ENCODE measurements at places on chromosomes 3 and 15. TPM values are rescaled to one million over a fixed set of nuclear protein-coding genes. Genes with fewer than 3 reads are reported as not detected.

GRCh38 chr15:96334017-96334704 is 3.7 kb downstream of the NR2F2 start:
- no peak for DNase-seq

- no peak for DNase-seq
Observed at GRCh38 chr15:27796405-27797320, 302.5 kb downstream of the OCA2 start.

GRCh38 chr15:49063402-49064280 is 17.4 kb upstream of the SECISBP2L start:
- no peak for DNase-seq

DNA sequence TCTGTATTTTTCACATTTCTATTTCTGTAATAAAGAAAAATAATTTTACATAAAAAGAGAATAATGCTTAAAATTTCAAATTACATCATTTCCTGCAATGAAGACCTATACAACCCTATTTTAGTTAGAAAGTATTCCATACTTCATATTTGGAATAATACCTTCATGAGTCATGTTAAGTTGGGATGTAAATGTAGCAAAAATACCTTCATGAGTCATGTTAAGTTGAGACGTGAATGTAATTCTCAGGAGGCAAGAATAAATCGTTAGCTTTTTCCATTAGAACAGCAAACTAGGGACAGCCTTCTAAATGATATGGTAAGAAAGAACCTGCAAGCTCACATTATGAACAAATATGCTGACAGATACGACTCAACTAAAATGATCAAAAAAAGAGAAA is 91.9 kb downstream of the NAALADL2 start:
- DNase-seq = no peak

Gene RBPMS2
- 1.8 TPM for total RNA-seq

Gene PRTG
- 1.2 TPM for total RNA-seq

Gene SAMMSON
- 0.39 TPM for total RNA-seq

Gene ARGFX
- not detected for total RNA-seq

DNA sequence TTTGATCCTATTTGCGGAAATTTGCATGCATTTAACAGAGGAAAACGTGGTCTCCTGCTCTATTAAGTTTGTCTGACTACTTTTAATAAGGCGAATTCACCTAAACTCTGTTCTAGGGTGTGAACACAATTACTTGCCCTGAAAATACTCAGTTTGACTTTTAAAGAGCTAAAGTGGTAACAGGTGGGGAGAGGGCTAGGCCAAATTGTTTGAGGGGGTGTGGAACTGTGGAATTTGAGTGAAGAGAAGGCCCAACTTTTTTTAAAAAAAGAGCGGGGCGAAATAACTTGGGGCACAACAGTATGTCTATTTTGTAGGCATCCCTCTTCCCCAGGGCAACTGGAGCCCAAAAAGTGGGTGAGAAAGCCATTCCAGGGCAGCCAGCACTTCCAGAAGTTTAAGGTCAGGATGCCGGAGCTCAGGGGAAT is 580 bp upstream of the FXR1 start:
- DNase-seq = no peak

- DNase-seq = no peak
Observed at GRCh38 chr3:124770336-124771082, 40.3 kb downstream of the UMPS start.

DNA sequence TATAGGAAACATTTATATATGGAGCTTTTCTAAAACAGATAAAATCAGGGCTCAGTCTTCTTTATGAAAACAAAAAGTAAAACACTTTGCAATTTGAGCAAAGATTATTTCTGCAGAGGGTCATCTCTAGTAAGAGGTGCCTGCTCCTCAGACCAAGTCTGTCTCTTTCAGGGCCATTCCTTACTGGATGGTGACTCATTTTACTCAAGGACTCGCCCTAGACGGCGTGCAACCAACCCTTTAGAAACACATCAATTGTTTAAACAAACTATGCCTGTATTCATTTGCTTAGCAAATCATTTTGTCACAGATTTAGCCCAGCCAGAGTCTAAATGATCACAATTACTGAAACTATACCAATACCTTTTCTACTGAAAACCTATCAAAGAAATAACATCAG is 242.8 kb upstream of the ICE2 start:
- DNase-seq = no peak

GRCh38 chr15:31325595-31326155 is 960 bp upstream of the KLF13 start:
- DNase-seq = no peak

DNA sequence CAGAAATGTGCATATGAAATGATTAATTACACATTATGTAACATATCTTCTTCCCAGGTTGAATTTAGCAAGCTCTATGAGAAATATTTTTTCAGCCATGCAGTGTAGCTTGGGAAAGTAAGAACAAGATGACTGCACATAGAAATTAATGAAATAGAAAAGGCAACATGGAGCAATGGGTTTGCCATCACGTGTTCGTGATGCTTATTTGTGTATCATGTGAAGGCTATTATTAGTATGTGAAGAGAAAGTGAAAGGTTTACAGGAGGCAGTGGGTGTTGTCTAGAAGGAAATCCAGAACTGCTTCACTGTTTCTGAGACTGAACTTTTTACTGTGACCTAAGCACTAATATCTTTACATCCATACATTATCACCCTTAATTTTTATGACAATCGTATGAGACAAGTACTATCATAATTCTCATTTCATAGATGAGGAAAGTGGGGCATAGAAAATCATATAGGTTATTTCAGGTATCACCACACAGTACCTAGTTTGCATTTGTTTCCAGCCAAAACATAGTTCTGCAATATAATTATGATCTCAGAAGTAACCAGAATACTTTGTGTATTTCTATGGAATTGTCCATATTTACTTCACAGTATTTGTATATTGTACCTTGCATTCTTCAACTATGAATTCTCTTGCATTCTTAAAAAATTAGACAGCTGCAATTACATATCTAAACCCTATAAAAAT is 14.9 kb downstream of the SERPINI1 start:
- no peak for DNase-seq

DNA sequence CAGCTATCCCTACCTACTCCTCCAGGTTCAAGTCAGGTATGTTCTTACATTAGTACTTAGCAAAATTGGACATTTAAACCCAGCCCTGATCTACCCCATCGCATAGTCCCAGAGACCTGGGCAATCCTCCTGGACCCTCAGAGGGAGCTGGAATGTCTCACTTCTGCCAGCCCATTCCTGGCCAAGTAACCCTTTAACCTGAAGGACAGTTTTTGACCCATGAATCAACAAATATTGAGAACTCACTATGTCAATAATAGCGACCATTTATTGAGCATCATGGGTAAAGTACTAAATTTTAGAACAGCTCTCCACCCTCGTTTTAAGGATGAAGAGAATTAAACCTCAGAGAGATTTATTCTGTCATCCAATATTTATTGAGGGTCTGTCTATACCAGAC is 70.4 kb downstream of the RBPMS2 start:
- no peak for DNase-seq

GRCh38 chr3:192917028-192917403 is 640 bp downstream of the MB21D2 start:
- no peak for DNase-seq

Data from chondrocyte (in vitro differentiated cells).